ENCODE measurements at places on chromosomes 1 and 21. TPM values are rescaled to one million over a fixed set of nuclear protein-coding genes. Genes with fewer than 3 reads are reported as not detected.

The BRINP3 gene
- total RNA-seq, result 0.41 TPM

The SMIM11 gene
- total RNA-seq, result 2.8 TPM

The GIPC2 gene
- not detected for total RNA-seq

The PCNX2 gene
- 23.9 TPM for total RNA-seq

The LCE2D gene
- not detected for total RNA-seq

The C1orf185 gene
- total RNA-seq, result not detected

The DNASE2B gene
- total RNA-seq, result not detected

The NPR1 gene
- total RNA-seq, result 0.26 TPM

The LINGO4 gene
- total RNA-seq, result not detected

The BEND5 gene
- total RNA-seq, result 0.75 TPM

The NBPF6 gene
- total RNA-seq, result 1.8 TPM

The C1orf21 gene
- total RNA-seq, result 7.1 TPM

The PTGFR gene
- total RNA-seq, result 0.91 TPM

The U2AF1 gene
- 23.3 TPM for total RNA-seq

The PCBP3 gene
- total RNA-seq, result 1.1 TPM

The BRDT gene
- total RNA-seq, result not detected

The ALG14 gene
- 2.6 TPM for total RNA-seq

The S1PR1 gene
- total RNA-seq, result 1.8 TPM

The FCRL4 gene
- total RNA-seq, result not detected

The LAMC1 gene
- 440 TPM for total RNA-seq

The FASLG gene
- not detected for total RNA-seq

The CHI3L2 gene
- 0.34 TPM for total RNA-seq

The LRRC7 gene
- total RNA-seq, result 0.19 TPM

The UBIAD1 gene
- 15.2 TPM for total RNA-seq

The KRTAP10-4 gene
- total RNA-seq, result not detected

The ATP6V1G3 gene
- total RNA-seq, result not detected

The GBP6 gene
- not detected for total RNA-seq

The LCE2C gene
- total RNA-seq, result not detected

The TGFB2 gene
- total RNA-seq, result 0.88 TPM

The DMBX1 gene
- not detected for total RNA-seq

The MAP3K21 gene
- total RNA-seq, result 8.6 TPM

The RGSL1 gene
- not detected for total RNA-seq

The IFI44 gene
- total RNA-seq, result 23.5 TPM

The MYBPH gene
- not detected for total RNA-seq

The STXBP3 gene
- 24.3 TPM for total RNA-seq

The FCER1G gene
- total RNA-seq, result not detected

The INPP5B gene
- total RNA-seq, result 30.8 TPM

All from A375 (cell line).